ENCODE measurements at places on chromosomes 2 and 18.

- DNase-seq, result no peak
Measured at GRCh38 chr2:197242719-197243118, 67.9 kb downstream of the ANKRD44 start.

- DNase-seq, result no peak
Measured at GRCh38 chr18:31129398-31130115, 27.3 kb upstream of the DSC2 start.

GRCh38 chr18:48542513-48543181 lies 3.8 kb downstream of the CTIF start:
- DNase-seq, result no peak

DNA sequence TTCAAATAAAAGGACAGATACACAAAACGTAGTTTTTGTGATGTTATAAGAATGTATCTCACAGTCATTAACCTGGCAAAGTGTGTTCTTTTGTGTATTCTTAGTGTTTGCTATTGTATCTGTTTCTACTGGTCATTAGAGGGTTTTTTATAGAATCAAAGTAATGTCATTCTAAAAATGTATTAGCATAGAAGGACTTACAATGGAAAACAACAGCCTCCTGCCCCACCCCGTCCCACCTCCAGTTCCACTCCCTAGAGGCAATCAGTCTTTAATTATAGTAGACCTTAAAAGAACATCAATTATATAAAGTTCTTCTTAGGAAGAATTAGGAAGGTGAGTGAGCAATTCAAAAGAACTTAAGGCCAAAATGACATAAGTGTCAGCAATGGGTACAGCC lies 13.8 kb downstream of the DNAJC27 start:
- no peak for DNase-seq

- no peak for DNase-seq
Measured at GRCh38 chr2:144437636-144438035, 82.3 kb downstream of the ZEB2 start.

- DNase-seq, result no peak
Measured at GRCh38 chr2:79862756-79863155, 349.9 kb downstream of the CTNNA2 start.

DNA sequence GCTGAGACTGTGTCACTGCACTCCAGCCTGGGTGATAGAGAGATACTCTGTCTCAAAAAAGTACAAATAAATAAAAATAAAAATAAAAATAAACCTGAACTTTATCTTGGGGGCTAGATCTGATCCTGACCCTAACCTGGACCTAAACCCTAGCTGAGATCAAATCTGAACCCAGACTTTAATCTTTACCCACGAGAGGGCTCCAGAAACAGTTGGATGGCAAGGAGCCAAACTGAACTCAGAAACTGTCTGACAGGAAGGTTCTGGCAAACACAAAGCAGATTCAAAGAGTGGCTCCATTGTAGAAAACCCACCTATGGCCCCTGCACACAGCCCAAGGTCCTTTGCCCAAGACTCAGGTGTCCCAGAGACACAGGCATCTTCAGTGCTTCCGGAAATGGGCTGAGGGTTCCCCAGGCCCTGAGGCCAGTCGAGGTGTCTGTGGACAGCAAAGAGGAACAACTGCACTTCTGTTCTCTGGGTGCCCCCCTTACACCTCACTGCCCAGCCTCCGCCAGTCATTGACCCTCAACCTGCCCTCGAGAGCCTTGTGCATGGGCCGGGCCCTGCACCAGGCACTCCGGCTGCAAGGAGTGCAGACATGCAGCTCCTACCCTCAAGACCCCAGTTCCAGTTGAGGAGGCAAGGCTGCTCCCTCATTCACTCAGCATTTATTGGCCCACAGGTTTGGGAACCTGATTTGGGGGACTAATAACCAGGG lies 95.2 kb downstream of the TFCP2L1 start:
- DNase-seq, result no peak

DNA sequence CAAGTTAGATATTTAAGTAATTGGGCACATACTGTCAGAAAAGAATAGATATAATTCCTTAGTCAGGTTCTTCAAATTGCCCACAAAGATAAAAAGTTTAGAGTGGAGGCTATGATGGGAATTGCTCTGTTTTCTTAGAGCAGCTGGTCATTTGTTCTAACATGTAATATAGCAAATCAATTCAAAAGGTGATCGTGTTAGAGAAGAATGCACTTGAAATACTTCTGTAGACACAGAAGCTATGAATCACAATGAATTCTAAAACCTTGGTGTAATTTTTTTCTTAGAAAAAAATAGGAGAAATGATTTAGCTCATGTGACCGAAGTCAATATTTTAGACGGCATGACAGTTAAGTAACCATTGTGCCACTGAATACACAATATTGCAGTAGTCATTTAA lies 918.1 kb upstream of the LRATD1 start:
- no peak for DNase-seq

DNA sequence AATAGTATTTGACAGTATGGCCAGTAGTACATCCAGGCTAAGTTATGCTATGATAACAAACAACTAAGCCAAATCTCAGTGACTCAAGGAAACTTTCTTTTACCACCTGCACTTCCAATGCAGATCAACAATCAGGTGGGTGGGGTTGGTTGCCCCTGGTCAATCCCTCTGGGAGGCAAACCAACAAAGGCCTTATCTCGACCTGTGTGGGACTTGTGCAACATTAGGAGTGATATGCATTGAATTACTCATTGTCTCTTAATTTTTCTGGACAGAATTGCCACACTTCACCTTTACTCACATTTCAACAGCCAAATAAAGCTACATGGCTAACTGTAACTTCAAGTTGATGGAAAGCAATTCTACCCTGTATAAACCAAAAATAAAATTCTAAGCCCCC lies 1049.3 kb upstream of the CDH2 start:
- no peak for DNase-seq

- no peak for DNase-seq
Measured at GRCh38 chr2:59734743-59735142, 818.7 kb downstream of the BCL11A start.

DNA sequence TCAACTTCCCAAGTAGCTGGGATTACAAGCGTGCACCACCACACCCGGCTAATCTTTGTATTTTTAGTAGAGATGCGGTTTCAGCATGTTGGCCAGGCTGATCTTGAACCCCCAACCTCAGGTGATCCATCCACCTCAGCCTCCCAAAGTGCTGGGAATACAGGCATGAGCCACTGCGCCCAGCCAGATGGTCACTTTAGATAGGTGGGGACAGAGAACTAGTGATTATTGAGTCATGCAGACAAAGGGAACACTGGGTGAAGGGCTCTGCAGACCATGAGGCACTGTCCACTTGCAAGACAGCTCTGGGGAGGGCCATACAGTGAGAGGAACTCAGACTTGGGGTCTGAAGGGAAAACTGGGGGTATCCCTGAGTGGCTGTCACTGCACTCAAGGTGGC lies 58.4 kb upstream of the POMC start:
- DNase-seq, result no peak

GRCh38 chr18:63410792-63411191 lies 11.5 kb downstream of the VPS4B start:
- no peak for DNase-seq

DNA sequence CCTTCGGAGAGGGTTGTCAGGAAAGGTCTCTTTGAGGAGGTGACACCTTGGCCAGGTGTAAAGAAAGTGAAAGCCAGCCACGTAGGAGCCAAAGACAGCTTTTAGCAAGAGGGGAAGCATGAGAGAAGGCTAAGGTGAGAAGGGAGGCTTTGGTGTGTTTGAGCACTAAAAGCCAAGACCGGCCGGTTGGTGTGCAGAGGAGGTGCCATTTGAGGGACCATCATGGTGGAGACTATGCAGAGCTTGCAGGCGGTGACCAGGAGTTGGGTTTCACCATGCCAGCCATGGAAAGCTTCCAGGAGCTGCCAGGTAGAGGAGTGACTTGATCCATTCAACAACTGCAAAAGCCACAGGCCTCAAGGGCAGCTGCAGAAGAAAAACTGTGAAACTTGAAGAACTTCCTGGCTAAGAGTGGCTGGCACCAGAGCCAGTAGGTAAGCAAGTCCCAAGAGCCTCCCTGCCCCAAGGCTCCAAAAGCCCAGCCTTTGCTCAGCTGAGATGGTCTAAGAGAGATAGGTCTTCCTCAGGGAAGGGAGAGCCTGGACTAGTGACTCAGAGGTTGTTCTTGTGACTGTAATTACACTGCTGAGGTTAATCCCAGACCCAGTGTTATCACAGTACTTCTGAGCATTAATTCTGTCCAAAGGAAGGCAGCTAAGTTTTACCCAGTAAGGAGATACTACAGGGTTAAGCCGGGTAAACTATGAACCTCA lies 319.0 kb downstream of the BCL11A start:
- DNase-seq, result no peak
